ENCODE measurements at places on chromosomes 2 and 18.

DNA sequence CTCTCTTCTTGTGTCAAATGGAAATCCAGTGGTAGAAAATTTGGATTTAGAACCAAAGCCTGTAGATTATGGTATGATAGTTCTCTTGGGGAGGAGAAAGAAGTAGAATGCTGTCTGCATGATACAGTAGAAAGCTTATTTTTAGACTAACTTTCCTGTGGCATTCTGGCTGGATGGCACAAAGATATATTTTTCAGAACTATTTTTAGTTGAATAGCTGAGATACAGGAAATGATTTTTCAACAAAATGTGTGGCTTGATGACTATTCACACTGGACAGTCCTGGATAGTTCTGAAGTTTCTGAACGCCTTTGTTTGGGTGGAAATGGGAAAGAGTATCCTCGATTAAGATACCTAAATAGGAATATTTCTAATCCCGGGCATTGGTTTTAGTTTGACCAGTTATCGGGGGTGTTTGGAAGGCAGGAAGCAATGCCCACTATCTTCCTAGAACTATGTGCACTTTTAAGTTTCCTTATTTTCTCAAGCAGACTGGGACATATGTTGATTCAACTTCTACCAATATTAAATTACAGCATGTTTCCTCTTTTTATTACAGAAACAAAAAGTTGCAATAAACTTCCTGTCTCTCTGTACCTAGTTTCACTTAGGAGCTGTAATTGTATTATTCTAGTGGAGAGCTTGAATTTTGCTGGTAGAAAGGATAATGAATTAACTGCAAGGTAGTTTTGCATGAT lies 32.1 kb downstream of the GDF7 start:
- no peak for DNase-seq

DNA sequence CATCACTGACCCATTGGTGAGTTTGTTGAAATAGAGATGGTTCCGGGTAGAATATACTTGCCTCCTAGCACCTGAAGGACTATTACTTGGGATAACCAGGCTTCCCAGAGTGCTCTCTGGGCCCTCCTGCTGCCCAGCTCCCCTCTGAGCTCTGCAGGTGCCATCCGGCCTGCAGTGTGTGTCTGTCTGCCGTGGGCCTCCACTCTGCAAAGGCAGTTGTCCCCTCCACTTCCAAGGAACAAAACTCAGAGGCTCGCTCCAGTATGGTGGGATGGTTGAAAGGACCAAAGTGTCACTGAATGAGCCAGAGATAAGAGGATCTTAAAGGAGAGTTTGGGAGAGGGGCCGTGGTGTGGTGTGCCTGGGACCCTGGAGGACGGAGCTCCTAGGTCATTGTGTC lies 57.3 kb downstream of the SH3BP4 start:
- no peak for DNase-seq

DNA sequence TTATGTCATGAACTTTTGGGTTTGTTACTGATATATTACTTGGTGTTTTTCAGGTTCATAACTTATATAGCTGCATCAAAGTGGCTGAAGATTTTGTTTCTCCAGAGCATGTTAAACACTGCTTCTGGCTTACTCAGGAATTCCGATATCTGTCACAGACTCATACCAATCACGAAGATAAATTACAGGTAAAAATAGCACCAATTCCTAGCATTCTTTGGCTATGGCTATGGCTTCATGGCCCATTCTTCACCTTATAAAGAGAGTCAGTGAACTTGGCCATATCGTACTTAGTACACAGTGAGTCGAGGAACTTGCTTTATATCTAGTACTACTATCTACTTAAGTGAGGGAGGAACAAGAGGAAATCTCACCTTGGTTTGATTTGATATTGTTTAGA lies 49.9 kb downstream of the KDM3A start:
- no peak for DNase-seq

DNA sequence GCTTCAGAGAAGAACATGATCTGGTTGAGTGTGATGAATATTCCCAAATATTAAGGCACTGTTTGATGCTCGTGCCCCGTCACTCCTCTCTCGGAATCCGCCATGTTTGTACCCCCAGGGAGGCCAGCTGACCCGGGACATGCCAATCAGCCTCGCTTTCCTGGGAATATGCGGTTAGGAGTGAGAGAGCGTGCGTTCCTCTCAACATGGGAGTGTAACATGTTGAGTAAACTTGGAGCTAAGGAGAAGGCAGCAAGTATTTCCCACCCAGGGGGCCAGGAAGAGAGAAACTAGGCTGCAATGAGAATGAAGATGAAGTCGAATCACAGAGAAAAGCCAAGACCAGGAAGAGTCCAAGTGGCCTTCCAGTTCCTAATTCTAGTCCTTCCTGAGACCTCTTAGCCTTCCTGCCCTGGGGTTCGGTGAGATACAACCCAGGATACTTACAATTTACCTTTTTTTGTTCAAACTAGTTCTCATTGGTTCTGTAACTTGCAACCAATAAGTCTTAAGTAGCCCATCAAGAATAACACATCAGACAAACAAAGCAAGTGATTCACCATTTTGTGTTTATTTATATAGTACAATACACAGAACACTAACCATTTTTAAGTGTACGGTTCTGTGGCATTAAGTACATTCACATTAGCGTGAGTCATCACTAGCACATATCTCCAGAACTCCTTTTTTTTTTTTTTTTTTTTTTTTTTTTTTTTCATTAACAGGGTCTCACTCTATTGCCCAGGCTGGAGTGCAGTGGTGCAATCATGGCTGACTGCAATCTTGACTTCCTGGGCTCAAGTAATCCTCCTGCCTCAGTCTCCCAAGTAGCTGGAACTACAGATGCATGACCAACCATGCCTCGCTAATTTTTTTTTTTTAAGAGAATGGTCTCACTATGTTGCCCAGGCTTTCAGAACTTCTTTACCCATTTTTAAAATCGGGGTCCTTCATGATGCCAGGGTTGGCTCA lies 36.4 kb upstream of the SLC1A4 start:
- no peak for DNase-seq

- no peak for DNase-seq
These were observed 62.0 kb upstream of the LGALSL start for GRCh38 chr2:64391940-64392339.

DNA sequence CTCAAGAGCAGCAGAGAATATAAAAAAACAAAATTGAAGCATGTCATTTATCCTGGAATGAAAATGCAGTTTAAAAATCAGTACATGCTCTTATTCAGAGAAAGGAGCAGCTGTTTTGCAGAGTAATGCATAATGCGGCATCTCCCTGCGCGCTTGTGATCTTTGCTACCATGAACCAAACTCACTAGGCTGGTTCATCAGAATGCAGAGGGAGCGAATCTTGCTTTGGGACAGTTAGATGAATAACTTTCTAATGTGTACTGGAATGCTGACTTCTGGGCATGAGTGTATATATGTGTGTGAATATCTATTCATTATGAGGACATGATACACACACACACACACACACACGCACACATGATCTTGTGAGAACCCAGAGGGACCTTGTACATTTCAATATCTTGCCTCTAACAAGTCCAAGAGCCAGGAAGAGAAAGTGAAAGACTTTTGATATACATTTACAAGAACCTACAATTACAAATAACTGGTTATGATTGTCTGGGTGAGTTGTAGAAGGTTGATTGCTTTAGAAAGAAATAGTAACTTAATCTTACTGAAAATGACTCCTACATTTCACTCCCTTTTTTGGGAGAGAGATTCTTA lies 54.1 kb upstream of the THOC1 start:
- no peak for DNase-seq

GRCh38 chr2:156399224-156399949 lies 36.8 kb upstream of the GPD2 start:
- DNase-seq = no peak

GRCh38 chr18:55161916-55162315 lies 202.7 kb upstream of the CCDC68 start:
- DNase-seq = no peak

DNA sequence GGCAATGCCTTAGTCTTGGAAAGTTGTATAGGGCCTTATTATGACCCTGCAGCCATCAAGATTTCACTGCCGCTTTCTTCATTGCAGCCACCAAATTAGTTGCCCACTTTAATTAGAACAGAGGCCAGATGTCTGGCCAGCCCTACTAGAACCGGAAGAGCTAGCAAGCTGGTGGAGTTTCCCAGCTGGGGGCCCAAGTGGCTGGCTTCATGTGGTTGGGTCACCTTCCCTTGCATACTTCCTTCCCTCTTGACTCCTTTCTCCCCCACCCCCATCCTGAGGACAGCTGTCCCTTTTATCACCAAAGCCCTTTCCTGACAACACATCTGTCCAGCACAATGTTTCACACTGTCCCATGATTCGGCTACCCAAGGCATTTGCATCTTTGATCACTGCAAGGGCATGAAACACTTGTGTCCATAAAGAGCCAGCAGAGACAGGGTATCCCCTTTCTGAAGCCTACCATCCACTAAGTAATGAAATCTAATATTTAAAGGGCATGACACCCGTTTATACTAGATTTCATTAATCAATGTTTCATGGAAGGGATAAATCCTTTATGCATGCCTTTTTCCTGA lies 187.2 kb downstream of the BCL11A start:
- no peak for DNase-seq

Data from endothelial cell (in vitro differentiated cells).